ENCODE measurements at places on chromosomes 3 and 15.

DNA sequence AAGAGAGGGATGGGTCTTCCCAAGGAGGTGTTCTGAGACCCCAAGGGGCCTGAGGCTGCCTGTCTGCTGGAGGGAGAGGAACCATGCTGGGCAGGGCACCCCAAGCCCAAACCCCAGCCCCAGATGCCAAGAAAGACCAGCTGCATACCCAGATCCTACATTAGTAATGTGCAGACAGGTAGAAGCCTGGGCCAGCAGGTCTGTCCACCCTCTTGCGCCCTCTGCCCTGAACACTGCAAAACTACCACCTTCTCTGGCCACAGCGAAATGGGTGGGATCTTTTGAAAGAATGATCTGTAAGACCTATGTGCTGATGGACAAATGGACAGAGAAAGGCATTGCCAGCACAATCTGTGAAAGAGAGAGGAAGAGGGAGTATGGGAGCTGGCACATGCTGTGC lies 283.2 kb downstream of the EPHB1 start:
- no peak for DNase-seq

DNA sequence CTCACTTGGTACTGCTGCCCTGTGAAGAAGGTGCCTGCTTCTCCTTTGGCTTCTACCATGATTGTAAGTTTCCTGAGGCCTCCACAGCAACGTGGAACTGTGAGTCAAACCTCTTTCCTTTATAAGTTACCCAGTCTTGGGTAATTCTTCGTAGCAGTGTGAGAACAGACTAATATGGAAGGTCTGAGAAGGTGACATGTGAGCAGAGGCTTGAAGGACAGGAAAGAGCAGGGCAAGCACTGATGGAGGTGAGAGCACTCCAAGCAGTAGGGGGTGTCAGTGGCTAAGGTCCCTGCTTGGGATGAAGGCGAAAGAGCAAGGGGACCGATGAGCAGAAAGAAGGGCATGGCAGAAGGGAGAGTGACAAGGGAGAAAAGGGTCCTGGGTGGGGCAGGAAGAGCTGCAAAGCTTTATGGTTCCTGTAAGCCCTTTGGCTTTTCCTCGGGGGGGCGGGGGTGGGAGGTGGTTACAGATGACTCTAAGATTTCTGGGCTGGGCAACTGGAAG lies 3.5 kb downstream of the EIF4E3 start:
- no peak for DNase-seq

DNA sequence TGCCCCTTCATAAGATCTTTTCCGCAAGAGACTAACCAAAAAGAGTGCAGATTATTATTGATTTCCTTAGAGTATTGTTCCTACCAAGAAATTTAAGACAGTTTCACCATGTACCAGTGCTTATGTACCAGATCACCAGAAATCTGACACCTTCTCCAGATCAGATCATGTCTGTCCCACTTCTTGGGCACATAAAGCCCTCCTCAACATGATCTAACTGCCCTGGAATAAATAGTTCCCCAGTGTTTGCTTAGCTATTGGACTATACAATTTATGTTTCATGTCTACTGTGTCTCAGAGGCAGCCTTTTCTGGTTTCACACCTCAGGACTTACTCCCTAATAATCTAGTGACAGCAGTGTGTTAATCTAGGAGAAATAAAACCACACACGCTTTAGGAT lies 46.8 kb downstream of the NME9 start:
- DNase-seq = no peak

DNA sequence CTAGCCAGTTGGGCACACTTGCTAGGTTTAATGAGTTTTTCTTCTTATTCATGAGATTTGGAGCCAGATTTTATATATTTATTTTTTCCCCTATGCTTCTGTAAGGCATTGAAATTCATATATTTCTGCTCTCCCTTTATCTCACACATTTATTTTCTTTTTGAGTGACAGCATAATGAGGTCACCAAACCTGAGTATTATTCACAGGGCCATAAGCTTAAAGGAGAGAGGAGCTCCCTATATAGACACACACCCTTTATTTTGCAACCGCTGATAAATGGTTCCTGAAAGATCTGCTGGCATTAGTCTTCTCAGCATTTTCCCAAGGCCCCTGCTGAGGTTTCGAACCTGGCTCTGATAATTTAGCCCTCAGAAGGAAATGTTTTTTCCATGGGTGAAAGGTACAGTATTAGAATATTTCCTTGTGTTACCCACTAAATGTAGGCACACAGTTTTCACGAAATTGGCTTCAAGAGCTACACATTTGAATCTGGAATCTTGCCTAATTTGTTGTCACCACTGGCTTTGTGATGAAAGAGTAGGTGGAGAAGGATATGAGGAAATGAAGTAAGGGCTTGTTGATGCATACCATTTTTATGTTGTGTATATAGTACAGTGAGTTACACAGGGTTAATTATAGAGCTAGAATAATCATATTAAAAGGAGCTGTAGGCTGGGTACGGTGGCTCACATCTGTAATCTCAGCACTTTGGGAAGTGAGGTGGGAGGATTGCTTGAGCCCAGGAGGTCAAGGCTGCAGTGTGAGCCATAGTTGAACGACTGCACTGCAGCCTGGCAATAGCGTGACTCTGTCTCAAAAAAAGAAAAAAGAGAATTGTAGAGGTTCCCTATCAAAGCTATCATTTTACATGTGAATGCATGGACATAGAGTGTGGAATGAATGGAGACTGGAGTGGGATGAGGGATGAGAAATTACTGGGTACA lies 6.5 kb downstream of the KLHL18 start:
- DNase-seq = no peak

DNA sequence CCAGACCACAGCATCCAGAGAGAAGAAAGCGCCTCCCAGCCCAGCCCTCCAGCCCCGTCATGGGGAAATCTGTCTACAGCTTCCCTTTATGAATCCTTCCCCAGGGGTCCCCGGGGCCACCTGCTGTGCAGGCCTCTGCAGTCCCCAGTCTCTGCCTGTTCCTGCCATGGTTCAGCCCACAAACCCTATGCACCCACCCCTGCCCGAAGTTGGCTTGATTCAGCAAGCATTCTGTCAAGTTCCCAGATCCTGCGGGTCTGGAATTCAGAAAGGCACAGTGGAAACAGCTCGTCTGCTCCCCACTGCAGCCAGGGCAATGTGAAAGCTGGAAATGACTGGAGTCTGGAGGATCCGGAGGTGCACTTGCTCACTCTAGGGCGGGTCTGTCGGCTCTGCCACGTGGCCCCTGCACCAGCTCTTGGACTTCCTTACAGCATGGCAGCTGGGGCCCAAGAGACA lies 2.9 kb upstream of the OCA2 start:
- no peak for DNase-seq

DNA sequence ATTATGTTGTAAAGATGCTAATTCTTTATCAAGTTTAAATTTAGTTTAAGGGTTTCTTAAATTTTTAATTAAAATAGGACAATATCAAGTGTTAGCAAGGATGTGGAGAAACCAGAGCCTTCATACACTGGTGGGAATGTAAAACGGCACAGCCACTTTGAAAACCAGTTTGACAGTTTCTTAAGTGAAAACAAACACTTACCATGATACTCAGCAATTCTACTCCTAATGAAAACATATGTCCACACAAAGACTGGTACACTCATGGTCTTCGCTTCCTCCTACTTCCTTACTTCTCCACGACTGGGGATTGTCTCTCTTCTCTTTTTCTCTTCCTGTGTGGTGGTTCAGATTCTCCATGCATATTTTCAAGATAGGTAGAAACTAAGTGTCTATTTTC lies 9.2 kb downstream of the SKIC8 start:
- DNase-seq = no peak

DNA sequence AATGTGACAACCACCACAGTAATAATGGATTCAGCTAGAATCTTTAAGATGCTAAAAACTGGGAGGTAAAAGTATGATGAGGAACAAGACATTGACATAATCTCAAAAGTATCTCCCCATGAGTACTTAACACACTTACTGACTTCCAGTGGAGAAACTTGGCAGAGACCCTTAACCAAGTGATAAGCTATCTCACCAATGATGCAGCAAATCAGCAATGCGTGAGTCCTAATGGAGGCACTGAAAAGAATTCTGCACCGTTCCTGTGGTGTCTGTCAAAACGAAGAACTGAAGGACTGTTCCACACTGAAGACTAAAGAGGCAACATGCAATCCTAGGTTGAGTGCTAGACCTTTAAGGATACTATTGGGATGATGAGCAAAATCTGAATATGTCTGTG lies 67.9 kb upstream of the OCA2 start:
- no peak for DNase-seq

GRCh38 chr15:50945725-50946124 lies 37.2 kb downstream of the AP4E1 start:
- DNase-seq = no peak

GRCh38 chr3:107525644-107526305 lies 3.0 kb downstream of the BBX start:
- peak; percentile 15 for DNase-seq

- no peak for DNase-seq
These were observed 41.8 kb downstream of the ITGA11 start for GRCh38 chr15:68389936-68390817.

- DNase-seq = no peak
These were observed 136.3 kb downstream of the EEFSEC start for GRCh38 chr3:128289534-128289933.
